Stimulated activated naive B cell treated with anti-CD40 and anti-IgM and Interleukin-4, amounts not matched to agents 10 μg/mL and 1 μg/mL and 100 μg/mL, for 72 hours (primary cell): ENCODE measurements at places on chromosomes 12 and 14.

- DNase-seq, result no peak
Observed at GRCh38 chr12:9936591-9936990, 4.4 kb upstream of the CLEC2A start.

DNA sequence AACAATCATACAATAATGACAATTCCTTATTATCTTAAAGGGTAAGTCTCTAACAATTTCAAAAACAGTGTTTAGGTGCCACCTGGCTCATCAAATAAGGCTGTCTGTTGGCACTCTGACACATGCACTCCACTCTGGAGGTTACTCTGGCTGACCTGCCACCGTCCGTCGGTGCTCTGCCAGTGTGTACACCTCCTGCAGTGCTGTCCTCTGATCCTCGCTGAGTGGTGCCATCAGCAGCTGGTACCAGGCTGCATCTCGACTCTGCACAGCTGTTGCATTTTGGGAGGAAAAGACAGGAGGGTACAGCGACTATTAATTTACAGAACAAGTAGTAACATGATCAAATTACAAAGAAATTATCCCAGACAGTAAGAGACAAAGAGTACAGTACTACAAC is 63.9 kb downstream of the IPO8 start:
- DNase-seq, result no peak

DNA sequence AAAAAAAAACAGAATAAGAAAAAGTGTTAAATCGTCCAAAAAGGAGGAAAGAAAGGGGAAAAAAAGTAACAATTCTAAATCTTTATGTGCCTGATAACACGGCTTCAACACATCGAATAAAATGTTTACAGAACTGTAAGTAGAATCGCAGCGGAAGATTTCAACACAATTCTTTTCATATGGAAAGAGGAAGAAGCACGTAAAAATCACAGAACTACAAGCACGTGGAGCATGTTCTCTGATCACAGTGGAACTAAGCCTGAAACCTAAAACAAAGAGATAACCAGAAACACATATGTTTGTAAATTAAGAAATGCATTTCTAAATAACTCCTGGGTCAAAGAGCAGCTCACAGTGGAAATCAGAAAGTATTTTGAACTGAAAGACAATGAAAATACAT is 8.7 kb downstream of the CLEC7A start:
- no peak for DNase-seq

DNA sequence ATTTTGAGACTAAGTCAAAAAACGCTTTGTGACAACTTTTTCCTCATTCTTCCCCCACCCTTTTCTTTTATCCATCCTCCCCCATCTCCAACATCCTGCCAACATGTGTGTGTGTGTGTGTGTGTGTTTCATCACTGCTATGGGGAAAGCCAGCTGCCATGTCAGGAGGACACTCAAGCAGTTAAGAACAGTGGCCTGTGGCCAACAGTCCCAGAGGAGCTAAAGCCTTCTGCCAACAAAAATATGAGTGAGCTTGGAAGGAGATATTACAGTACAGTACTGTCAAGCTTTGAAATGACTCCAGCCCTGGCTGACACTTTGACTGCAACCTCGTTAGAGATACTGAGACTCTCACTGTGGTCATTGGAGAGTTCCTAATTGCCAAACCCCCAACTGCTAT is 5.0 kb upstream of the CSRP2 start:
- DNase-seq, result no peak

- no peak for DNase-seq
Observed at GRCh38 chr12:17478908-17479673, 610.9 kb downstream of the RERGL start.
